GM23248 (cell line): ENCODE measurements at places on chromosomes 16 and 17. TPM values are rescaled to one million over a fixed set of nuclear protein-coding genes. Genes with fewer than 3 reads are reported as not detected.

DNA sequence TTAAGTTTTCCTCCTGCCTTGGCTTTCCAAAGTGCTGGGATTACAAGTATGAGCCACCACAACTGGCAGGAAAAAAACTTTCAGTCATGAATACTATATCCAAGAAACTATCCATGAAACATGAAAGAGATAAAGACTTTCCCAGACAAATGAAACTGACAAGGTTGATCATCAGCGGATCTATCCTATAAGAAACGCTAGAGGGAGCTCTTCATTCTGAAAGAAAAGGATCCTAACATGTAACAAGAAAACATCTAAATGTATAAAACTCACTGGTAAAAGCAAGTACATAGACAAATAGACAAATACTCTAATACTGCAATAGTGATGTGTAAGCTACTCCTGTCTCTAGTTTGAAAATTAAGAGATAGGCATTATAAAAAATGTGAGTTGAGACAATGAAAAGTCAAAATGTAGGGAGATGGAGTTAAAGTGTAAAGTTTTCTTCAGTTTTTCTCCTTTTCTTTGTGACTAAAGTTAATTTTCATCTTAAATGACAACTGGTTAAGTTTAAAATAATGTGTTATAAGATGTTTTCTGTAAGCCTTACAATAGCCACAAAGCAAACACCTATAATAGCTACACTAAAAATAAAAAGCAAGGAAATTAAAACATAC, 79.6 kb upstream of the TEKT1 start:
- no peaks in the 10 kb centered on the region for H3K4me1 ChIP-seq
- no peaks in the 10 kb centered on the region for H3K36me3 ChIP-seq
- DNase-seq, result peak; percentile 79
- no peak overlapping the region for H3K27ac ChIP-seq
- H3K27me3 ChIP-seq, result no peaks in the 10 kb centered on the region
- no peak overlapping the region for H3K4me3 ChIP-seq

DNA sequence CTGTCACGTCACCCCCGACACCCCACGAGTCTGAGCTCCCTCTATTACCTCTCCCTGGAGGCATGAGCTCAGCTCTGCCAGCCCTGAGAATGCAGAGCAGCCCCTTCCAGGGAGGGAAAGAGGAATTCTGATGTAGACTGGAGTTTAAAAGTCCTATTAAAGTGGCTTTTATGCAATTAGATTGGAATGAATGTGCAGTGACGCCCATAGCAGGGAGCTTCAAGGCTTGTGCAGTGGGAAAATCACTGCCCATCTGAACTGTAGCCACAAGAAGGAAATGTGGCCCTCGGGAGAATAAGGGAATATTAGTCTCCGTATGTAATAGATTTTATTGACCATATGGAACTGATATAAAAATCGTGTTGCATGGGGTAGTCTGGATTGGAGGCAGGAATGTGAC, 66.9 kb downstream of the ZNF423 start:
- H3K4me1 ChIP-seq, result no peaks in the 10 kb centered on the region
- no peaks in the 10 kb centered on the region for H3K36me3 ChIP-seq
- H3K27me3 ChIP-seq, result no peaks in the 10 kb centered on the region
- H3K4me3 ChIP-seq, result no peak overlapping the region
- no peak overlapping the region for H3K27ac ChIP-seq

GRCh38 chr17:2239882-2240430, 63.6 kb downstream of the SMG6 start:
- DNase-seq, result peak; percentile 95
- H3K36me3 ChIP-seq, result no peaks in the 10 kb centered on the region
- peak overlapping the region; percentile 57 for H3K4me3 ChIP-seq

DNA sequence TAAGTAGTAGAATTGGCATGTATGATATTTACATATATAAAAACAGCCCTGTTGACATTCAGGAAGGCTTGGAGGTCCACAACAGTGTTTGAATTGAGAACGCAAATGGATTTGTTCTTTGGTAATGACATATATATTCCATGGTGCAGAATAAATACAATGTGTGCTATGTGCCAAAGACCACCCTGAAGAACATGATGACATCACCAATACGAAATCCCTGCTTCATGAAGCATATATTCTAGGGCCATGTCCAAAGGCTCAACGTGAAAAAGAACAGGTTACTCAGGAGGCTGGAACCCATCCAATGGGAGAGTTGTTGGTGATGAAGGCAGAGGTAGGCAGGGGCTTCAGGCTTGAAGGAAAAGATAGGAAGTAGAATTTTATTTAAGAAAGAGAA, 423.9 kb upstream of the MAF start:
- H3K27me3 ChIP-seq, result peaks cover 11% of the 10 kb centered on the region; the same call in 1 of the 2 replicates
- no peak overlapping the region for H3K4me3 ChIP-seq
- no peak overlapping the region for H3K27ac ChIP-seq
- DNase-seq, result no peak

GRCh38 chr16:50616883-50617645, 64.0 kb downstream of the SNX20 start:
- H3K4me1 ChIP-seq, result no peaks in the 10 kb centered on the region
- no peak for DNase-seq
- no peaks in the 10 kb centered on the region for H3K27me3 ChIP-seq
- H3K36me3 ChIP-seq, result no peaks in the 10 kb centered on the region
- no peak overlapping the region for H3K27ac ChIP-seq

- H3K4me3 ChIP-seq, result no peak overlapping the region
- H3K36me3 ChIP-seq, result peaks cover 40% of the 10 kb centered on the region; the same call in 1 of the 2 replicates
- H3K27me3 ChIP-seq, result no peaks in the 10 kb centered on the region
- peaks cover 41% of the 10 kb centered on the region for H3K4me1 ChIP-seq
- peak overlapping the region; percentile 25 for H3K27ac ChIP-seq
Measured at GRCh38 chr17:17147821-17148220, 58.3 kb downstream of the PLD6 start.

DNA sequence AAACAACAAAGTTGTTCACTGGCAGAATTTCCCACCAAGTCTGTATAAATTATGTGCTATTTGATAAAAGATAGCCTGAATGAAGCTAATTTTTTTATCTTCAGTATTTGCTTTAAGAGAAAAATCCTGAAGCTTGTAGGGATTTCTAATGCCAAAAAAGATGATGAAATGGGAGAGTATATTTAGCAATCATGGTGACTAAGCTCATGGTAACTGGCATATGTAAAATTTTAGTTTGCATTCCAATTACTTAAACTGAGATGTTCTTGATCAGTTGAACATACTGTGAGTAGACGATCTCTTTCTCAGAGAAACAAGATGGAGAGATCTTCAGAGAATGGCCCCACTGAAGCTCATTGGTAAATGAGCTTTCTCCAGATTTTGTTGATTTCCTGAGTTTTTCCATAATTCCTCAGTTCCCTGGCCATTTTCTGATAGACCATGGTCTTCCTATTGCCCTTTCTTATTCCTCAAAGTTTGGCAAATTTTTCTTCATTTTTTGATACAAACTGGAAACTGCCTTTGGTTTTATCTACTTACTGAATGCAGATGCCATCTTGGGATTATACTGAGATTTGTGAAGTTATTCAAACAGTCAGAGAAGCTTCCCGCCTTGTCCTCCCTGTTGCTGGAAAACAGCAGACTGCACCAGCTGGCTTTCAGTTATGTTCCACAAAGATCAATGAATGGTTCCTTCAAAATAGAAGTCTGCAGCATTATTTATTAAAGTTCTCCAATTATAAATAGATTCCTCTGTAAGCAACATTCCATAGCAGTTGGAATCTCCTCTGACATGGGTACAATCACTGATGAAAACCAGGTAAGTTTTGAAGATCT, 68.3 kb upstream of the ALOX12 start:
- no peaks in the 10 kb centered on the region for H3K36me3 ChIP-seq
- H3K4me1 ChIP-seq, result peaks cover 25% of the 10 kb centered on the region
- peak overlapping the region; percentile 68 for H3K27ac ChIP-seq

- peaks cover 15% of the 10 kb centered on the region; the same call in 1 of the 2 replicates for H3K27me3 ChIP-seq
- no peaks in the 10 kb centered on the region for H3K4me1 ChIP-seq
- no peaks in the 10 kb centered on the region for H3K36me3 ChIP-seq
- no peak overlapping the region for H3K4me3 ChIP-seq
Measured at GRCh38 chr16:74766729-74767128, 7.9 kb downstream of the FA2H start.

DNA sequence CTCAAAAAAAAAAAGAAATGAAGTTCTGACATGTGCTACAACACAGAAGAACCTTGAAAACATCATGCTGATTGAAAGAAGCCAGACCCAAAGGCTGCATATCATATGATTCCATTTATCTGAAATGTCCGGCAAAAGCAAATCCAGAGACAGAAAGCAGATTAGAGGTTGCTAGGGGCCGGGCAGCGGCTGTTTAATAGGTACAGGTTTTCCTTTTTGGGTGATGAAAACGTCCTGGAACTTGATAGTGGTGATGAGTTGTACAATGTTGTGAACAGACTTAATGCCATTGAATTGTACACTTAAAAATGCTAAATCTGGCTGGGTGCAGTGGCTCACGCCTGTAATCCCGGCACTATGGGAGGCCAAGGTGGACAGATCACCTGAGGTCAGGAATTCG, 166.5 kb downstream of the NTN1 start:
- H3K36me3 ChIP-seq, result no peaks in the 10 kb centered on the region
- H3K4me3 ChIP-seq, result no peak overlapping the region
- H3K4me1 ChIP-seq, result no peaks in the 10 kb centered on the region

DNA sequence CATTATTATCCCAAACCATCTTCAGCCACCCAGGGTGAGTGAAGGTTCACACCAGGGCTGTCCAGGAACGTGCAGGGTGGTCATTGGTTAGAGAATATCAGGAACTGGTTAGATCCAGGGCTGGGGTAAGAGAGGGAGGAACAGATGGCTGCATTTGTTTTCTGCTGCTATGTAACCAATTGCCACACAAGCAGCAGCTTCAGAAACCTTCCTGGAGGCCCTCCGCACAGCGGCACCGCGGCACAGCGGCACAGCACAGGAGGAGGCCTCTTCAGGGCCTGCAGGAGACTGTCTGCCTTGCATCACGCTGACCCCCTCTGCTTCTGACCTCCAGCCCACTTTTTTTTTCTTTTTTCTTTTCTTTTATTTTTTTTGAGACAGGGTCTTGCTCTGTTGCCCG, 86.1 kb downstream of the KCNJ12 start:
- no peak overlapping the region for H3K4me3 ChIP-seq
- no peak overlapping the region for H3K27ac ChIP-seq
- H3K27me3 ChIP-seq, result peaks cover 37% of the 10 kb centered on the region
- DNase-seq, result no peak
- H3K4me1 ChIP-seq, result no peaks in the 10 kb centered on the region; the same call in 1 of the 2 replicates

DNA sequence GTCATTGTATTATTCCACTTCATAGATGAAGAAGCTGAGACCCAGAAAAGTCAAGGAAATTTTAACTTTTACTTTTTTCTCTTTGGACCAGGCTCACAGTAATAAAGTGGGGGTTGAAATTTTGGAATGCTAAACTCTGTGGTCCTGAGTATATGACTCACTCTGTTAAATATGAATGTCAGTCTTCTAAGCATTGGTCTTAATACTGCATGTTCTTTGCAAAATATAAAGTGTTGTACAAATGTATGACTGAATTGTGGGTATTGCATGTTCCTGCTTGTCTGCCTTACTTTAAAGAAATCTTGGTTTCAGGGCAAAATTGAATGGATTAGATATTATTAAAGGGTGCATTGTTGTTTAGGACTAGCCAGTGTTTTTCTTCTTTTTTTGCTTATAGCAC, 950.8 kb upstream of the GOT2 start:
- no peak overlapping the region for H3K4me3 ChIP-seq
- H3K27me3 ChIP-seq, result no peaks in the 10 kb centered on the region
- no peak overlapping the region for H3K27ac ChIP-seq
- no peaks in the 10 kb centered on the region for H3K36me3 ChIP-seq

DNA sequence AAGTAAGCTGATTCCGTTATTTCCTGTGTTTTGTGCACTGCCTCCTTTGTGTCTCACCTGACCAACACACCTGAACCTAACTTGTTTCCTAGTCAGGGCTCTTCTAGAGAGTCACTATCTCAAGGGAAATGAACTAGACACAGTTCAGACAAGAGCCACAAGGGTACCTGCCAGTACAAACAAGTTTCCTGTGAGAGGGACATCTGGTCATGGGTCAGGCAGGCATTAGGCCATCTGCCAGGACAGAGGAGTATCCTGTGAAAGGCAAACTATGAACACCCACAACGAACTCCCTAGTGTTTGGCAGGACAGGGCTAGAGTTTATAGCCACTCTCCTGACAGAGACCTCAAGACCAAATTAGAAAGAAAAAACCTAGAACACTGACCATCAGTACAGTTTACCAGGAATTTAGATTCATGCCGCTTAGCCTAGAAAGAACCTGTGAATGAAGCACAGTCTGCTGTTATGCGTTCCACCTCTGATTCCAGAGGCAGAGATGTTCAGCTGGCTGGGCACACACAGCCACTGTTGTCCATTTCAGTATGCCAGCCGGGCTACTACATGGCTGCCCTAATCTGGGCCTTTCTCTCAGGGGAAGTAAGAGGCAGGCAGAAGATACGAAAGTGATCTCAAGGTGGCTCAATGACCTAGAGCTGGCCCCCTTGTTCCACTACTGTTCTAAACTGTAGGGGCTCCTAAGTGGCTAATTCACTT, 20.7 kb upstream of the GLG1 start:
- peaks cover 71% of the 10 kb centered on the region; the same call in 1 of the 2 replicates for H3K36me3 ChIP-seq
- peaks cover 13% of the 10 kb centered on the region for H3K4me1 ChIP-seq
- H3K4me3 ChIP-seq, result no peak overlapping the region
- DNase-seq, result peak; percentile 16
- H3K27me3 ChIP-seq, result no peaks in the 10 kb centered on the region
- H3K27ac ChIP-seq, result peak overlapping the region; percentile 43

DNA sequence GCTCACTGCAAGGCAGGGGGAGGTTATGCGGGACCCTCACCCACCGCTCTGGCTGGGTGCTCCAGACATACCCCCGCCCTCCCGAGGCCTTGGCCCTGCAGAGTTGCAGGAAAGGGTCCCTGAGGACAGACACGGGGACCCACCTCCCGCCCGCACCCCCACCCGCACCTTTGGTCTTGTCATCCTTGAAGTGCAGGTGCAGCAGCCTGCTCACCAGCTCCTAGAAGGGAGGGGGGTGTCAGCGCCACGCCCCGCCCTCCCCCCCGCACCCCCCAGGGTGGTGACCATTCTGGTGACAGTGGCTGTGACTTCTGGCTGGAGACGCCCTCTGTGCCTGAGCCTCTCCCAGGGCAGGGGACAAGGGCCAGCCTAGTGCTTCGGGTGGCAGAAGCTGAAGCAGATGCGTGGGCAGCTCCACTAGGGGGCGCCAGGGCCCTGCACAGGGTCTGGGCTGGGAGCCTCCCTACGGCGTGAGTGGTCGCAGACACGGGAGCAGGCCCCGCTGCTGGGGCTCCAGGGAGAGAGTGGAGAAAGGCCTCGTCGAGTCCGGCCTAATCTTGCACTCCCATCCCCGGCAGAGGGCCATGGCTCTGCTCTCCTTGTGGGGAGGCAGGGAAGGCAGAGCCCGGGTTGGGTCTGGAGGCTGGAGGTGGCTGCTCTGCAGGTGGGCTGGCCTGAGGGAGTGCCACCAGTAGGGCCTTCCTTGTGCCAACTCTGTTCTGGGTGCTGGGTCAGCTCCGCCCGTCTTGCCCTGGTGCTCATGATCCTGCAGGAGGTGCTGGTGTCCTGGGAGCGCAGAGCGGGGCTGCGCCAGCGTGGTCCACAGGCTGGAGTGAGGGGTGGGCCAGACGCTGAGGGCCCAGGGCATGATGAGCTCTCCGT, 2.7 kb downstream of the CENPX start:
- peaks cover 5% of the 10 kb centered on the region; the same call in 1 of the 2 replicates for H3K4me1 ChIP-seq
- H3K27me3 ChIP-seq, result no peaks in the 10 kb centered on the region
- DNase-seq, result peak; percentile 61
- no peaks in the 10 kb centered on the region for H3K36me3 ChIP-seq
- no peak overlapping the region for H3K4me3 ChIP-seq
- H3K27ac ChIP-seq, result no peak overlapping the region

RNU2-1 gene
- not detected in 2 replicates for total RNA-seq

CES5A gene
- total RNA-seq, result not detected in 2 replicates

SLC6A2 gene
- total RNA-seq, result not detected in 2 replicates

SHISA6 gene
- total RNA-seq, result not detected in 2 replicates

FOXJ1 gene
- total RNA-seq, result not detected in 2 replicates
